Central memory CD4-positive, alpha-beta T cell (primary cell): ENCODE measurements at places on chromosomes 4 and X.

DNA sequence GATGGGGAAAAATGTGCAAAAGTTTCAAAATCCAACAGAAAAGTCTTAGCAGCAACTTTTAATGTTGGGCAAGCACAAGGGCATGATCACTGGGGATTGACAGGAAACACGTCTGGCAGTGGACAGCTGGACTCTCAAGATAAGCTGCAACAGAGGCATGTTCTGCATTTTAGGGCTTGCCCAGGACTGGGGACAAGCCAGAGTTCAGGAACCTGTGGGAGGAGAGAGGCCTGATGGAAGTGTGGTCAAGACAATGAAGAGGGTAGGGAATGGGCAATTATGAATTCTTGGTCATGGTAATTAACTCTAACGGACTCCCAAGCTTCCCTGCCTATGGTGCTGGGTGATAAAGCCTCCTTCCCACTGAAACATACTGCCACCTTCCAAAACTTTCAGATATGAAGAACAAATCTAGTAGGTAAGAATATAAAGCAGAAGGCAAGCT is 48.4 kb downstream of the ANXA3 start:
- no peak for DNase-seq

DNA sequence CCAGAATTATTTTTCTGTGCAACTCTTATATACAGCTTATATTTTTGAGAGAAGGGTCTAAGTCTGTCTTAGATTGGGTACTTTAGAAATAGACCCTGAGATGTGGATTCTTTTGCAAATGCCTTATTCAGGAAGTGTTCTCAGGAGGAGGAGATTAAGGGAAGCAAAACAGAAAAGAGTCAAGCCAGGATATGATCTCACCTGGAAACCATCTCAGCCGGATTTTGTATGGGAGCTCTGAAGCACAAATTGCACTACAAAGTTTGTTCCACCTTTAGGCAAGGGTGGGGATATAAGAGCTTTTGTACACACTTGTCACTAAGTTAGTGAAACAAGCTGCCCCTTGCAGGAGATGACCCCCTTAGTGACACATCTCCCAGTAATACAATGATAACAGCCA is 121.2 kb upstream of the GRPR start:
- DNase-seq, result no peak

DNA sequence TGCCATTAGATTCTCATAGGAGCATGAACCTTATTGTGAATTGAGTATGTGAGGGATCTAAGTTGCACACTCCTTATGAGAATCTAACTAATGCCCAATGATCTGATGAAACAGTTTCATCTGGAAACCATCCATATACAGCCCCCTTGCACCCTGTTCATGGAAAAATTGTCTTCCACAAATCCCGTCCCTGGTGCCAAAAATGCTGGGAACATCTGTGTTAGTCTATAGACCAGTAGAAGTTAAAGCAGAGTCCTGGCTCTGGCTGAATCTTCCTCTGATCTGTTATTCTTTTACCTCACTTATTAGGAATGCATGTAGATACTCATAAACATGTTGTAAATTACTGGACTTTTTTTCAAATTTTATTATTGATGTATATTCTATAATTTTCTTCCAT is 29.2 kb downstream of the SULT1B1 start:
- no peak for DNase-seq

- DNase-seq, result no peak
Observed at GRCh38 chr4:174156239-174156826, 127.1 kb downstream of the FBXO8 start.

DNA sequence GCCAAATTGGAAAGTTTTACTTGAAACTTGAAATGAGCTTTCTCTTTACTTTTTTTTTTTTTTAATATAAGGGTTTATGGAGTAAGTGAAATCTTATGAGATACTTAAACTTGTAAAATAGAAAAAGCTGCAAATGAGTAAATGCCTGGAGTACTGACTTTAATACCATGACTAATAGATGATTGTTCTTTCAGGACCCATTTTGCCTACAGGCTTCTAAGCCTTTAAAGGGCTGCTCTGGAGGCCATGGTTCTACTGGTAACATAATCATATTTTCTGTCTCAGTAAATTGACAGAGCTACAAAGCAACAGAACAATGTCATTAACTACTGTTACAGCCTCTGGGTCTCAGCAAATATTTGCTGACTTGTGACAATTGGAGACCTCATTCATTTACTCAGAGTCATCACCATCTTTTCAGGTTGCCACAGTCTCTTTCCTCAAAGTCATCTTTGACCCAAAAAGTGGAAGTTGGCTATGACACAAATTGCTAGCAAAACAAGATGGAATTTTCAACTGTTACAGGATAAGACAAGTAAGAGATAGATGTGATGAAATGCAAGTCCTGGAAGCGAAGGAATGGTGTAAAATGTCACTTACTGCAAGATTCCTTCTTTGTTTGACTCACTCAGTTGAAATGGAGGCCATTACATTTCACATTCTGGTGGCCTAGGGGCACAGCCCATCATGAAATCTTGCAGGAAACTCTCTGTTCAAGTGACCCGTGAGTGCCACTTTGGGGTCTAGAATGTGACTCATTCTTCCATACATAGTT is 132.7 kb downstream of the BTC start:
- DNase-seq, result no peak

DNA sequence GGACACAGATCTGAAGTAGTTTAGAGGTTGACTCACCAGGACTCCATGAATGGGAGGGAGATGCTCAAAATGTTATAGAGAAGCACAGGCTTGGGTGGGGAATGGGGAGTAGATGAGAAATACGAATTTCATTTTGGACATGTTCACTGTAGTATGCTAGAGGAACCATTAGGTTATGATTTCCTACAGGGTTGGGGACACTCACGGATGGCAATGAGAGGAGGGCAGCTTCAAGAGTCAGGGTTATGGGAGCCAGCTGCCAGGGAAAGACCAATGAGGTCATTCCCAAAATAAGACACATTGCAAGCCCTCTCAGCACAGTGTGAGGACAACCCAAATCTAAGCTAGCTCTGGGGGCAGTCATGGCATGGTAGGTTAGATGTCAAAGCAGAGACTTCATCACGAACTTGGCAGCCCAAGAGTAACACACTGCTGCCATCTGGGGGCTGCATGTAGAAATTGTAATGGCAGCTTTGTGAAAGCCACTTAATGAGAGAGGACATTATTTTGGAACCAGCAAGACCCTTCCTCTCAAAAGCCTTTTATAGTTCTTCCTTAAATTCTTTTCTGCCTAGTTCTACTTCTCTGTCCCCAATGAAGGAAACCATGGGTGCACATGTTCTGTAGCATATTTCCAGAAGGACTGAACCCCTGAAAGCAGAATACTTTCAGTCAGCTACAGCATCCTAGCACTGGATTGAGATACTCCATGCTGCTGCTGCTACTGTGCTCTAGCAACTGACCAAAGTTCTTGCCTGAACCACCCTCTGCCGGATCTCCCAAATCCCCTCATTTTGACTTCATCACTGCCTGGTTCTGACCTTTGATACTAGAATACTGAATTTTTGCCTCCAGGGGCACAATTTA is 16.2 kb upstream of the ZCCHC12 start:
- no peak for DNase-seq

GRCh38 chrX:106987488-106987887 is 12.5 kb downstream of the MORC4 start:
- DNase-seq, result no peak

GRCh38 chr4:100828986-100829685 is 311.3 kb upstream of the EMCN start:
- no peak for DNase-seq

GRCh38 chr4:11765849-11766453 is 337.3 kb upstream of the HS3ST1 start:
- DNase-seq, result no peak

DNA sequence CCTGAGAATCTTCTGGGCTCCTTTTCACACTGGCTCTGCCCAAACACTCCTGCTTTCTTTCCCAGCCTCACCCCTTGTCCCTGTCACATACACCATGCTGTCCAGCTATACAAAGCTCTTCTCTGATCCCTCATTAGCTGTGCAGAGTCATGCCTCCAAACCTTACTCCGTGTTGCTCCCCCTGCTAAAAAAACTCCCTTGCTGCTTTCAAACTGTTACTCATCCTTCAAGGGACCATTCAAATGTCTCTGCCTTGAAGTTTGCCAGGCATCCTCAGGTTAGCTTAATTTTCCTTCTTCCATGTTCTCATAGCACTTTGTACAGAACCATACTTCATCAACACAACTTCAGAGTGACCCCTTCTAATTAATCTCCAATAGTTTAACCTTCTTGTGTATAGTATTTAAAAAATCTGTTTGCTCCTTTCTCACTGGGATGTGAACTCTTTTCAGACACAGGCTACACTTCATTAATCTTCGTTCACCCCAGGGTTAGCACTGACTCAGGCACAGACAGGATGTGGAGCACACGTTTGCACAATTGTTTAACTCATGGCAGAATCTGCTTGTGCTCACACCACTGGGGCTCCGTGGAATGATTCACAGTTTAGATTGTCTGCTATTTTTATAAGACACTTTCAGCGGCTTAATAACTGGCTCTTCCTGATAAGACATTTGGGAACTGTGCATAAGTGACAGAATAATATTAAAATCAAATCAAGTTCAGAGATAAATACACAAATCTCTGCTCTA is 21.4 kb upstream of the SEL1L3 start:
- no peak for DNase-seq

DNA sequence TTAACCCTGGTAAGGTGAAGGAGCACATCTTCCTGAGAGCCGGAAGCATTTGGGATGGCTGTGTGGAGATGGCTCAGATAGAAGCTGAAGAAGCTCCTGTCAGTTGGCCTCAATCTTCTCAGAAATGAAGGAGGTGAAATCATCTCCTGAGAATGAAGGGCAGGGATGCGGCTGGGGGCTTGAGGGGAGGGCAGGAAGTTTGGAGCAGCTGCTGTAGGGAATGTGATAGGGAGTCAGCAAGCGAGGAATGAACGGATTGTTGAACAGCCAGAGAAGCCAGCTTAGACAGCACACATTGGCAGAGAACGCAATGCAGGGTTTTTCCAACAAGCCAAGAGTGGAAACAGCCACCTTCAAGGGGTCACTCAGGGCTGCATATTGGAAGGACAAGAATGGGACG is 10.0 kb downstream of the KCNE5 start:
- no peak for DNase-seq

- DNase-seq, result no peak
Observed at GRCh38 chrX:122582975-122583305, 601.1 kb upstream of the GRIA3 start.

DNA sequence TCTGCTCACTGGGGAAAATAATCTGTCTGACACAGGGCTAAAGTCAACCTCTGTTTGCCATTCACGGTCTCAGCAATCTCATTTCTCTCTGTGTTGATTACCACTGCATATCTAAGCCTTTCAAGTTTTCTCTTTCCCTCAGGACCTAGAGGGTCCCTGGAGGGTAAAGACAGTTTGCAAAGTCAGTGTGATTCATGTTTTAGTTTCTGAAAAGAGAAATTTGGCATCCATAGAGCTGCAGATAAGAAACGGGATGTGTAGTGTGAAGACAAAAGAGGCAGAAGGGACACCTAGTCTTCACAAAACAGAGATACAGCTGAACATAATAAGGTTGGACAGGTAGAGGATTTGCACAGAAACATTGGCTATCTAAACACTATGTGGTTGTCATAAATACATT is 34.5 kb upstream of the KDR start:
- DNase-seq, result no peak

DNA sequence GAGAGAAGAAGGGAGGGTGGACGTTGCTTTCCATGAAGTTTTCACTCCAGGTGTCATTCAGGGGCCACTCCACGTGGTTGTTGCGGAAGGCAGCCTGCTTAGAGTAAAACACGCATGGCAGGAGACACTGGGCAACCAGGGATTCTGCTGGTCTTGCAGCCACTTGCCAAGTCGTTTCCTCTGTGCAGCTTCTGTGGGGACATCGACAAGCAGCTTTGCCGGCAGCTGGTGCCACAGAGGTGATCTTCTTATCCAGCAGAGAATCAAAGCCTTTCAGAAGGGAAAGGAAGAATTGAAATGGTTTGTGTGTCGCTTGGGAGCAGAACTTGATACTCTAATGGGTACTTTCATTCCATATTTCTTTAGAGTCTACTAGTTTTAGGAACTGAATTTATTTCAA is 867.1 kb upstream of the TENM3 start:
- DNase-seq, result no peak

DNA sequence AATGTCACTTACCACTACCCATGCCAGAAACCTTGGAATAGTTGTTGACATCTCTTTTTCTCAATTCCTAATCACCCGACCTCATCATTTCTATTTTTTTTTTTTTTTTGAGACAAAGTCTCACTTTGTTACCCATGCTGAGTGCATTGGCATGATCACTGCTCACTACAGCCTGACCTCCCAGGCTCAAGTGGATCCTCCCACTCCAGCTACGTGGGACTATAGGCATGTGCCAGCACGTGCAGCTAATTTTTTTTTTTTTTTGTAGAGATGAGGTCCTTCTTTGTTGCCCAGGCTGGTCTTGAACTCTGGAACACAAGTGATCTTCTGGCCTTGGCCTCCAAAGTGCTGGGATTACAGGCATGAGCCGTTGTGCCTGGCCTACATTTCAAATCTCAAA is 12.0 kb downstream of the KDM6A start:
- no peak for DNase-seq

GRCh38 chrX:31383991-31384390 is 312.1 kb upstream of the FTHL17 start:
- DNase-seq, result no peak

GRCh38 chr4:68831642-68832041 is 15.8 kb downstream of the UGT2B10 start:
- DNase-seq, result no peak

- DNase-seq, result no peak
Observed at GRCh38 chr4:164846566-164846965, 30.4 kb upstream of the APELA start.

DNA sequence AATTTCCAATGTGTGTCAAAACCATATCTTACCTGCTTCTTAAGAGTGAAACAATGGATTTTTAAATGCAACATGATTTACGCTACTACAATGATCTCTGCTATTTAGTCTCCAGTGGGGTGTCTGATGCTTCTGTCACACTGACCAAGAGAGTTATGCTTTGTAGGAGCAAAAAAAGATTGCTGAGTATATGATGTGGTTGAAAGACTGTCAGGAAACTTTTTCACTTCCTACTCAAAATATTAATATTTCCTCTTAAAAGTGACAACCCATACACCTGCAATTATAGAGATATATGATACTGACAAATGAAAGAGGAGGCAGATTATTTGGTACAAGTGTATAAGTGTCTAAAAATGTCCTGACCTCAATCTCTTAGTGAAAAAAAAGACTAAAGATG is 105.2 kb upstream of the BMP3 start:
- DNase-seq, result no peak

DNA sequence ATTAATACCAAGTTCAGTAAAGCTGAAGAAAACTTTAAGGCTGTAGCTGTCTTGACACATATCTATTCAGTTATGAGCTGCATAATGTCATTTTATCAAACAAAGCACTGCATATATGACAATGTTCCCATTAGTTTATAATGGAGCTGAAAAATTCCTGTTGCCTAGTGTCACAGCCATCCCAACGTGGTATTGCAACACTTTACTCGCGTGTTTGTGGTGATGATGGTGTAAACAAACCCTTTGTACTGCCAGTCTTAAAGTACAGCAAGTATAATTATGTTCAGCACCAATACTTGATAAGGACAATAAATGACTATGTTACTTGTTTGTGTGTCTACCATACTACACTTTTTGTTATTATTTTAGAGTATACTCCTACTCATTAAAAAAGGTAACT is 1415.6 kb upstream of the PCDH7 start:
- DNase-seq, result no peak

- no peak for DNase-seq
Observed at GRCh38 chrX:5431823-5432222, 796.8 kb downstream of the NLGN4X start.
